ENCODE measurements at places on chromosomes 6 and 20. TPM values are rescaled to one million over a fixed set of nuclear protein-coding genes. Genes with fewer than 3 reads are reported as not detected.

Gene BCAS4
- under 0.01 TPM for total RNA-seq

DNA sequence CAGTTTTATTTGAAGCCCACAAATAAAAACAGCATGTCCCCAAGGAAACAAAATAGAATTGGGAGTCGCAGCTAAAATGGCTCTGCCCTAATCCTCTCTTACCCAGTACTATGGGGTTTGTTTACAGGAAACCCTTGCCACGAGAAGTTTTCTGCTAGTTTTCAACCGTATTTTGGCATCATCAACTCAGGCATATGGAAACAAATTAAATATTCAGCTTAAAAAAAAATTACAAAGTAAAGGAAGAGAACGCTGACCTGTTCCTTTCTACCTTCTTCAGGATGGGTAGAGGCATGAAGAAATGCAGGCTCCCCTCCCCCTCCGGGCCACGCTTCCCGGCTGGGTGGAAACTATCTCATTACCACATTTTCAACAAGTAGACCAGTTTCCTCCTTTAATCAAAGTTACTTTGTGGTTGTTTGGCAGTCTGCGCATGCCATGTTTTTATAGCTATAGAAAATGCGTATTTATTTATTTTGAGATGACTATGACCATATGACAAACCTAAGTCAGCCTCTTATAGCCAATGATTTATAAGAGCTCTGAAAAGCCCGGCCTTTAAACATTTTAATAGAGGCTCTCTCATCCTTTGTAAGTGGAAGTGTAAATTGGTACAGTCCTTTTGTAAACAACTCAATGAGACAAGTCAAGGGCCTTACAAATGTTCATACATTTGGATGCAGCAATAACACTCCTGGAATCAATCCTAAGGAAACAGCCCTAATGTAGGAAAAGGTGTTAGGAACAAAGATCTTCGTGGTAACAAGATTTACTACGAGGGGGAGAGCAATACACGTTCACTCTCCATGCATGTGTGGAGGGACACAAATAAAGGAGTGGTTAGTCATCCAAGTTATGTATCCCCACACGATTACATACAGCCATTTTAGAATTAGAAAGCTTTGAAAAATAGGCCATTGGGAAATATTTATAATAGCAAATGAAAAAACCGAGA lies 16.1 kb upstream of the ZNF217 start:
- H3K36me3 ChIP-seq: no peaks in the 10 kb centered on the region
- no peaks in the 10 kb centered on the region for H3K27me3 ChIP-seq
- peak; percentile 46 for DNase-seq
- H3K4me1 ChIP-seq: peaks cover 9% of the 10 kb centered on the region
- H3K27ac ChIP-seq: peak overlapping the region; percentile 66

Gene TMX4
- total RNA-seq: 25.4 TPM

DNA sequence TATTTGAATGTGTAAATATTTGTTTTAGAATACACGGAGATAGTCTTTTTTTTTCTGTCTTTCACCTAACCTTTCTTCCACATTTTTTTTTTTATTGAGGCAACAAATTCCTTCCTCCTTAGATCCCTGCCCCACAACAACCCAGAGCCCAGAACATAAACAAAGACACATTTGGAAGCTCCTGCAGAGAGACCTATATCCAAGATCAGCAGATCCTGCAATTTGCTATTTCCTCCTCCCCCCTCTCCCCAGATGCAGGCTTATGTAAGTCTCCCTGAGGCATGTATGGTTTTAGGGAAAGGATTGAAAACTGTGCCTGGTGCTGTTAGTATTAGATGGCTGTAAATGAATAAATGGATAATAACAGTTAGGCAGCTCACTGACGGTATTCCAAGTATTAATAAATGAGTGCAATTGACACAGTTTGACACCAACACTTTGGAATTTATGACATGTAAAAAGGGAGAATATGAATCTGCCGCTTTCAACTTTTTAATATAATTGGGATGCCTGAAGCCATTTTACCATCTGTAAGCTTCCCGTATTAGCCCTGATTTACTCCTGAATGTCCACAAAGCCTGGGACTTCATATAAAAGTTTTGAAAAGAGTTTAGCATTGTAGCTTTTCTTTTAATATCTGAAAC lies 608.3 kb upstream of the CITED2 start:
- H3K27me3 ChIP-seq: no peaks in the 10 kb centered on the region
- no peak overlapping the region for H3K27ac ChIP-seq
- DNase-seq: no peak
- H3K36me3 ChIP-seq: no peaks in the 10 kb centered on the region
- H3K4me1 ChIP-seq: peaks cover 24% of the 10 kb centered on the region

Gene MAPK13
- total RNA-seq: 32.2 TPM

GRCh38 chr6:14747881-14748520 lies 497.9 kb upstream of the JARID2 start:
- DNase-seq: no peak
- H3K4me1 ChIP-seq: no peaks in the 10 kb centered on the region
- no peaks in the 10 kb centered on the region for H3K36me3 ChIP-seq
- no peak overlapping the region for H3K27ac ChIP-seq
- H3K27me3 ChIP-seq: no peaks in the 10 kb centered on the region

GRCh38 chr6:4780360-4780812 lies 4.2 kb downstream of the CDYL start:
- H3K27me3 ChIP-seq: no peaks in the 10 kb centered on the region
- H3K4me1 ChIP-seq: peaks cover 10% of the 10 kb centered on the region
- no peaks in the 10 kb centered on the region for H3K36me3 ChIP-seq
- H3K27ac ChIP-seq: no peak overlapping the region
- no peak for DNase-seq
- H3K4me3 ChIP-seq: no peak overlapping the region

GRCh38 chr6:139257821-139258398 lies 33.9 kb downstream of the TXLNB start:
- H3K27ac ChIP-seq: no peak overlapping the region
- H3K27me3 ChIP-seq: no peaks in the 10 kb centered on the region
- H3K4me3 ChIP-seq: no peak overlapping the region
- no peak for DNase-seq
- no peaks in the 10 kb centered on the region for H3K4me1 ChIP-seq

DNA sequence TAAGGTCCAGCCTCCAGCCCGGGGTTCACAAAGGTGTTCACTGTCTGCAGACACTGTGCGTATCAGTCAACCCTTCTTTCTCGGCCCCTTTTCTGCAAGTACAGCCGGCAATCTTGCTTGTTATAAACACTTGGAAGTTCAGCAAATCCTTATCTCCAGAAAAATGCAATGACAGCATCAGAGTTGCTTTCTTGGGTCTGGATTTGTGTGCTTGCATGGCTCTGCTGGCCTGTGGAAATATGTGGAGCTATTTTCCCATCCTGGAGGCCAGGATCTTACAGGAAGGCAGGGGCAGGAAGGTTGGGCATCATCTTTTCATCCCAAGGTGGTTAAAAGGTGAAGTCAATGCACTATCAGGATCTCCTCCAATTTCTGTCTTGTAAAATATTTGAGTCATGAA lies 100.3 kb downstream of the SMOC2 start:
- H3K4me3 ChIP-seq: no peak overlapping the region
- no peak for DNase-seq
- H3K27ac ChIP-seq: no peak overlapping the region

Gene C4B
- 57.7 TPM for total RNA-seq

Gene FKBP5
- 133 TPM for total RNA-seq

- H3K4me1 ChIP-seq: peaks cover 19% of the 10 kb centered on the region
- H3K27me3 ChIP-seq: no peaks in the 10 kb centered on the region
- no peak for DNase-seq
These were observed 45.1 kb downstream of the CEP85L start for GRCh38 chr6:118606268-118606667.

DNA sequence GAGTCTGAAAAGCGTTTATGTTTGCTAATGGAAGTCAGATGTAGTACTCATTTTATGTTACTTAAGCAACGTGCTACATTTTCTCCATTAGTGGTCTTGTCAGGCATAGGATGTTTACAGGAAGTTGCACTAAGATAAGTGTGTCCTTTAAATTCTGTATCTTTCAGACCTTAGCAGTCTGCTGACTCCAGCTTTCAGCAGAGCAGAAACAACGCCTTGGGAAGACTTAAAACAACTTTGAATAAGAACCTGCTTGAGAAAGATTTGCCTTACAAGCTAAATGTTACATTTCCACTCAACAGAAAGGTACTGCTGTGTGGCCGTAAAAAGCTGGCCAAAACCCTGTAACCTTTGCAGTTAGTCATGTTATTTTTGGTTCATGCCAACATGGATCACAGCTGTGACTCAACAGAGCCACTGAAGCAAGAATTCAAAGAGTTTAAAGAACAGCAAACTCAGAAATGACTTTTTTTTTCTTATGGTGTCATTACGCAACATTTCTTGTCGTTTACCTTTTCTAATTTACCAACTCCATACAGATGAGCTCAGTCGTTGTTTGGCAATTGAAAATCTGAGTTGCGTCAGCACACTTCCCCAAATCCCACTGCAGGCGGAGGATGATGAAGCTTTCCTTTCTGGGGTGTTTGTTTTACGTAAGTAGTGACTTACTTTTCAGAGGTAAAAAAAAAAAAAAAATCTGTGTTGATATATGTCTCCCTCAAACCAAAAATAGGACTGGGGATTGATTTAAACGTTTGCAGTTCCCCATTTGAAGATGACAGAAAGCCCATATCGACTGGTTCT lies 27.9 kb upstream of the BMP6 start:
- no peaks in the 10 kb centered on the region for H3K27me3 ChIP-seq
- no peaks in the 10 kb centered on the region for H3K4me1 ChIP-seq
- no peaks in the 10 kb centered on the region for H3K36me3 ChIP-seq
- H3K27ac ChIP-seq: no peak overlapping the region

- H3K27me3 ChIP-seq: no peaks in the 10 kb centered on the region
- H3K4me1 ChIP-seq: no peaks in the 10 kb centered on the region
- DNase-seq: no peak
- H3K4me3 ChIP-seq: no peak overlapping the region
These were observed 52.1 kb upstream of the FBXO30 start for GRCh38 chr6:145866456-145867396.

DNA sequence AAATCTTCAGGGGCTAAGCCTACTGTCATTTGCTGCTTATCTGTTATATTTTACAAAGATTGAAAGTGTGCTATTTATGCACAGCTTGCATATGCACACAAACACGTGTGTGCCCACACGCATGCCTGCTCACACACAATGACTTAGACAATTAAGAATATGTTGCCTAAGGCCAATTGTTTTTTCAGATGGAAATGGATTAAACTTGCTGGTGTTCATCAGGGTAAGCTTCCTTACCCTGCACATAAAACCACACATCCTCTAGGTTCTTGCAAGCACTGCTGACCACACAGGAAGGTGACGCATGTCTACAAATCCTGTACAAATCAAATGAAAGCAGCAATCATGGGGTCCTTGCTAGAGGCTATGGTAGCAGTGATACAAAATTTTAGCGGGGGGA lies 58.4 kb downstream of the GJA10 start:
- H3K27ac ChIP-seq: no peak overlapping the region
- H3K4me1 ChIP-seq: no peaks in the 10 kb centered on the region
- no peak overlapping the region for H3K4me3 ChIP-seq
- H3K27me3 ChIP-seq: no peaks in the 10 kb centered on the region

DNA sequence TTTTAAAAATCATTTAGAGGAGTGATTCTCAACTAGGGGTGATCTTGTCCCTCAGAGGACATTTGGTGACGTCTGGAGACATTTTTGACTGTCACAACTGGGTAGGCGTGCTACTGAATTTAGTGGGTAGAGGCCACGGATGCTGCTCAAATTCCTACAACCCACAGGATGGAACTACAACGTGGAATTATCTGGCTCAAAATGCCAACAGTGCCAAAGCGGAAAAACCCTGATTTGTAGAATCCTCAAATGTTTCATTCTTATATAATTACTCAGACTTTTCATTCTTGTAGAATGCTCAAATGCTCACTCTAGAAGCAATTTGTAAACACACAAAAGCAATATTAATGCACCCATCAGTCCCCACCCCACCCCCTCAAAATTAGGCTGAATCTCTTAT lies 229.8 kb downstream of the ZMYND8 start:
- H3K27ac ChIP-seq: no peak overlapping the region
- no peak overlapping the region for H3K4me3 ChIP-seq
- DNase-seq: no peak
- H3K4me1 ChIP-seq: peaks cover 15% of the 10 kb centered on the region
- no peaks in the 10 kb centered on the region for H3K27me3 ChIP-seq

DNA sequence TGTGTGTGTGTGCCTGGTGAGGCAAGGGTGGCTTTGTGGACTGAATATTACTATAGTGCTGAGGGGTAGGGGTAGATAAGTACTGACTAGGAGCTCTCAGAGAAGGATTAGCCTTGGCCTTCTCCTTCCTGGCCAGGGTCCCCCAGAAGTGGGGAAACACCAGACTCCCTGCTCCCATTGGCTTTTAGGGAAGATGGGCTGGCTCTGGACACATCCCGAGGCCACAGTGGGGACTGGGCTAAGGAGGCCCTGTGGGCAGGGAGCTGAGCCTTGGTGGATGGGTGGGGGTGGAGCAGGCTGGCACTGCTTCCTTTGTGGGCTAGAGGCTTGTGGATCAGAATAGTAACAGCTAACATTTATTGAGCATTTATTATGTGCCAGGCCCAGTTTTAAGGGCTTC lies 3.1 kb downstream of the EPB41L1 start:
- DNase-seq: no peak
- no peak overlapping the region for H3K27ac ChIP-seq
- H3K4me3 ChIP-seq: no peak overlapping the region
- peaks cover 45% of the 10 kb centered on the region for H3K4me1 ChIP-seq
- H3K36me3 ChIP-seq: no peaks in the 10 kb centered on the region

- no peak overlapping the region for H3K4me3 ChIP-seq
- H3K36me3 ChIP-seq: no peaks in the 10 kb centered on the region
- no peaks in the 10 kb centered on the region for H3K4me1 ChIP-seq
These were observed 23.5 kb upstream of the MPC1 start for GRCh38 chr6:166406197-166406596.

Data from body of pancreas (tissue), 4 donors.